ENCODE measurements at places on chromosomes 2 and 18.

DNA sequence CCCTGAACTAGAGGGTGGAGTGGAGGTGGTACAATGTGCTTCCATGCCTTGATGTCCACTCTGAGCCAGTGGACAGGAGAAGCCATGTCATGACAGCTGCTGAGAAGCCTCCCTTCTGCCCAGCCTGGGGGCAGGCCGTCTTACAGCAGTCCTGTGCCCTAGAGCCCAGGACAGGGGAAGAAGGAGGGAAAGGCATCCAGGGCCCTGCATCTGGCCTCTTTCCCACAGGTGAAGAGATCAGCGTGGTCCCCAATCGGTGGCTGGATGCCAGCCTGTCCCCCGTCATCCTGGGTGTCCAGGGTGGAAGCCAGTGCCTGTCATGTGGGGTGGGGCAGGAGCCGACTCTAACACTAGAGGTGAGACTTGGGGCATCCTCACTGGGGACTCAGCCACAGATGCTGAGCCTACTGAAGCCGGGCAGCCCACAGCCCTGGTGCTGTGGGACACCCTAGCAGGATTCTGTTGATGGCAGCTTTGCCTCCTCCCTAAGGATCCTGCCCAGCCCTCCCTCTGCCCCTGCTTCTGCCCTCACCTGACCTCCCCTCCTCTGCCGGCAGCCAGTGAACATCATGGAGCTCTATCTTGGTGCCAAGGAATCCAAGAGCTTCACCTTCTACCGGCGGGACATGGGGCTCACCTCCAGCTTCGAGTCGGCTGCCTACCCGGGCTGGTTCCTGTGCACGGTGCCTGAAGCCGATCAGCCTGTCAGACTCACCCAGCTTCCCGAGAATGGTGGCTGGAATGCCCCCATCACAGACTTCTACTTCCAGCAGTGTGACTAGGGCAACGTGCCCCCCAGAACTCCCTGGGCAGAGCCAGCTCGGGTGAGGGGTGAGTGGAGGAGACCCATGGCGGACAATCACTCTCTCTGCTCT is 3.1 kb downstream of the IL36RN start:
- DNase-seq: no peak

DNA sequence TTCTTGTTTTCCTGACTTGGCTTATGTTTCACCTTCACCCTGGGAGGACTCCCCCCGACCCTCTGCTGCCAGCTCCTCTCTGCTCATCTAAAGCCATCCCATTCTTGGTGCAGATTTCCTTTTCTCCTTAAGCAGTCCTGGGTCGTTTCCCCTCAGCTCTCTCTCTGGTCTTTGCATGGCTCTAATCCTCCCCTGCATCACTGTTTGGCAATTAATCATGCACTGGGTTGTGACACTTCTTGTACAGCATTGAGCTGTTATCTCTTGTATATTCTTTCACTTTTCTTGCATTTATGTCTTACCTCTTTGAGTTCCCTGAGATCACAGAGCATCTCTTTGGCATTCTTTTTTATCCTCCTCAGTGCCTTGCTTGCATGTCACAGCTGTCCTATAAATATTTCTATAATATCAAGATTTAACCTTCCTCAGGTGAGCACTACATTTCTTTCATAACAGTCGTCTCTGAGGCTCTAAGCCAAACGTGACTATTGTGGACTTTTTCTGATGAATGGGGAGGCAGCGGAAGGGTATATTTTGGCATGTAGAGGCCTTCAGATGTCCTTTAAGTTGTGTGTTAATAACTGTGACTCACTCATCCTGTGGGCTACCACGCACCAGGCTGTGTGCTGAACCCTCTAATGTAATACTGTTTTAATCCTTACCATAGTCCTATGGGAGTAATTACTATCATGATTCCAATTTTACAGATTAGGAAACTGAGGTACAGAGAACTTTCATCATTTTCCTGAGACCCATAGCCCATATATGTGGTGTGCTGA is 507.5 kb downstream of the SLC4A3 start:
- no peak for DNase-seq

DNA sequence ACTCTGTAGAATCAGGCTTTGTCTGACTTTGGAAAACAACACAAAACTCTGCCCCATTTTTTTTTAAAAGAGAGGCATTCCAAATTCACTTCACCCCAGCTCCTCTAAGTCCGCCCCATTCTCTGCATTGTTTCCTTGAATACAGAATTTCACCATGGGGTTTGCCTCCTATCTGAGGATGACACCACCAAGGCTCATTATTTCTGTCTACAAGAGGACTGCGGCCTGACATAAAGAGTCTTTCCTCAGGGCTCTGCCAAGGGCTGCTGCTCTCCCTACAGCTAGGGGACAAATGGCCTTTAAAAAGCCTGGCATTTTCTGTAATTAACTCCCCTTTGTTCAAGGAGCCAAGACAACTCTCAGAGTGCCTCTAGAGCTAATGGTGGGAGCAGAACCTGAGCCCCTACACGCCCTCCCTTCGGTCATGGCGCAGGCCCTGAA is 4.6 kb downstream of the CHST10 start:
- DNase-seq: no peak

- DNase-seq: peak; percentile 60
Observed at GRCh38 chr2:63888490-63889402, 47.0 kb downstream of the UGP2 start.

GRCh38 chr2:107276034-107276433 is 390.1 kb upstream of the ST6GAL2 start:
- no peak for DNase-seq

Measured in AG08395 (cell line).